Uterus (tissue), 4 donors: ENCODE measurements at places on chromosomes 4 and X. TPM values are rescaled to one million over a fixed set of nuclear protein-coding genes. Genes with fewer than 3 reads are reported as not detected.

Gene RHOH
- total RNA-seq, result 1.5 TPM

Gene GEMIN8
- 20.8 TPM for total RNA-seq

Gene ADH1A
- not detected for total RNA-seq

Gene PNPLA4
- 11.9 TPM for total RNA-seq

Gene TEX13D
- not detected for total RNA-seq

Gene SPATA18
- total RNA-seq, result 8.1 TPM

Gene KCNIP4
- 1.3 TPM for total RNA-seq

Gene ATP6AP1
- total RNA-seq, result 71.3 TPM

Gene INTS6L
- 23.6 TPM for total RNA-seq

Gene FREM3
- total RNA-seq, result not detected

Gene TSPAN7
- total RNA-seq, result 111 TPM

Gene STARD8
- 21.3 TPM for total RNA-seq

Gene SLC4A4
- total RNA-seq, result 0.51 TPM

Gene CD40LG
- not detected for total RNA-seq

Gene XK
- total RNA-seq, result 5.0 TPM

DNA sequence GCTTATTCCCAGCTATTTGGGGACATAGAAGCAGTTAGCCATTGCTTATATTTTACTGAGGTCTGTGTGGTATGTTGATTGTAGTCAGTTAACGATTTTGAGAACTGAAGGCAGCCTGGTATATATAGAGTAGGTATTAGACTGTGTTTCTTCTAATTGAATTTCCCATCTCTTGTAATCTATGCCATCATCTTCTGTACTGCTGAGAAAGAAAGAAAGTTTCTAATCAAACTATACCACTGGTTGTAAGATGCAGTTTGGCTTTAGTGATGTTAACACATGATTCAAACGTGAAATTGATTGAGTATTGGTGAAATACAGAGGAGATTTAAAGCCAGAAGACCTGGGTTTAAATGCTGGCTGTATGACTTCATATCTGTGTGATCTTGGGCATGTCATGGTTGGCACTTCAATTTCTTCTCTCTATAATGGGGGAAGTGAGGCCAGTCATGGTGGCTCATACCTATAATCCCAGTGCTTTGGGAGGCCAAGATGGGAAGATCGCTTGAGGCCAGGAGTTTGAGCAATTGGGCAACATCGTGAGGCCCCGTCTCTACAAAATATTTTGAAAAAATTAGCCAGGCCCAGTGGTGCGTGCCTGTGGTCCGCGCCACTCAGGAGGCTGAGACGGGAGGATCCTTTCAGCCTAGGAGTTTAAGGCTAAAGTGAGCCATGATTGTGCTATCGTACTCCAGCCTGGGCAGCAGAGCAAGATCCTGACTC, 11.6 kb downstream of the HTT start:
- DNase-seq, result no peak

GRCh38 chr4:159016593-159017024, 86.3 kb upstream of the RAPGEF2 start:
- DNase-seq, result peak; percentile 24

- DNase-seq, result no peak
These were observed 15.3 kb upstream of the HPRT1 start for GRCh38 chrX:134444681-134445080.

- DNase-seq, result no peak
These were observed 6.4 kb upstream of the SCML2 start for GRCh38 chrX:18360867-18361266.

- DNase-seq, result no peak
These were observed 83.4 kb downstream of the AASDH start for GRCh38 chr4:56303921-56304320.

DNA sequence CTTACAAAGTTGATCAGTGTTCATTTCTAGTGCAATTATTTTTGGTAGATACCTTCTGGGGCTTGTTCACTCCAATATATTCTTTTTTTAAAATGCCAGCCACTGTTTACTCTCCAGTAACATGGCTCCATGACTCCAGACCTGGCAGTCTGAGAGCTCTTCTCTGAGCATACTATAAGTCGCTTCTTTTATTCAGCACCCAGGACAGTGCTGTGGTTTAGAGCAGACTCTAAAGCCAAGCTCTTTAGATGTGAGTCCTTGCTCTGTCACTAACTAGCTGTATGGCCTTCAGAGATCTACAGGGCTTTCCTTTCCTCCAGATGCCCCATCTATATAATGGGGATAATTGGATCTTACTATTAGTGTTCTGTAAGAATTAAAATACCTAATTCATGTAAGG, 200.2 kb upstream of the FAM241A start:
- DNase-seq, result no peak

DNA sequence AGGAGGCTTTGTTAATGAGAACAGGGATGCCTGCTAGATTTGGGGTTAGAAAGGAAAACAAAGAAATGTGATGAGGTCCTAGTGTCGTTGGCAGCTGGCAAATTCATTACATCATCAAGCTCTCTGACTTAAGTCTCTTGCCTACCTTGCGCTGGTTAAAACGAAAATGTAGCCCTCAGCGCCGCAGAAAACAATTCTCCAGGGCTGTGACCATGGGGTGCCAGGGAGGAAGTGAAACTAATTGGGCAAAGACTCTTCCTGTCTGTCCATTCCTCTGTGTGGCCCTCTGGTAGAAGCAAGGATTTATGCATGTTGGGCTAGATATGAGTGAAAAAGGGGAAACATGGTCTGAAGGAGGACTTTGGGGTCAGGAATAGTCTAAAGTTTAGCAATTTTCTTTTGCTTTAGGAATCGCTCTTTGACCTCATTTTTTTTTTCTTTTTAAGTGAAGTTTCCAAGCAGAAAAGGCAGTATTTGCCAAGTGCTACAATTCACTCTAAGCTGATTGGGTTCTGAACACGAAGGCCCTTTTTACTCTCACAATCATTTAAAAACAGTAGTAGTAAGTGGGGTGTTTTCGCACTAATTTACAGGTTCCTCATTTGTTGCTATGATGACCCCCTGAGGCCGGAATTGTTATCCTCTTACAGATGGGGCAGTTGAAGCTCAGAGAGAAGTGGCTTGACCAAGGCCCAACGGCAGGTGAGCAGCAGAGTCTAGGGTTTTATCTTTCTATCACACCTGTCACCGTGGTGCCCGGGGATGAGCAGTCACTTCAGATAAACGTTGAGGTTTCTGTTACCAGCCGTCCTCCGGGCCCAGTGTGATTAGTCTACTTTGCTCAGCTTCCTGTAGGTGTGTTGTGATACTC, 27.3 kb upstream of the CHRNA9 start:
- DNase-seq, result no peak

DNA sequence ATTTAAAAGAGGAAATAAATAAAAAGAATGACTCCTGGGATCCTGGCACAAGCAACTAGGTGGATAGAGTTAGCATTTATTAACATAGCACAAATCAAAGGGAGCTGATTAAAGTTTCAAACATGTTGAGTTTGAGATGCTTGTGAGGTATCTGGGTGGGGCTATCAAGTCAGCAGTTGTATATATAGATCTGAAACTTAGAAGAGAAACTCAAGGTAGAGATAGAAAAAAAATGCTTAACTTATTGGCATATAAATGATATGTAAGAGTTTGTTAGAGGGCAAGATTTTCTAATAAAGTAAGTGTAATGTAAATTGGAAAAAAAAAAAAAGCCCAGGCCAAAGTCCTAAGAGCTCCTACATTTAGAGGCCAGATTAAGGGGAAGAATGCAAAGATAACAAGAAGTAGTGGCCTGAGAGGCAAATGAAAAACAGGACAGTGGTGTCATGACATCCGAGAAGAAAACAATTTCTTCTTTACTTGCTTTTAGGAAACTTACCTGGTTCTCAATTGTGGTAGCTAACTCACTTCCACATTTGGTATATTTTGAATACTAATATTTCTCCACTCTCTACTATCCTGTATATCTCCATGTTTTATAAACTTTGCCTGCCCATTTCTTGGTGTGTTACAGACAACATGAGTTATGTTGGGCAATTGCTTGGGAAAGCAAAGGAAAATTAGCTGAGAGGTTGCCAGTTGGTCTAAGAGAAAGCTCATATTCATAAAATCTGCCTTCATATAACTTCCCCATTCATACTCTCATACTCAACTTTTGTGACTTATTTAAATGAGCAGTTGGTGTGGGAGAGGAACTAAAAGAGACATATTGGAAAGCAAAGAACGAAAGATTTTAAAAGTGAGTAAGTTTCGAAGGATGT, 169.2 kb downstream of the PARM1 start:
- DNase-seq, result no peak

DNA sequence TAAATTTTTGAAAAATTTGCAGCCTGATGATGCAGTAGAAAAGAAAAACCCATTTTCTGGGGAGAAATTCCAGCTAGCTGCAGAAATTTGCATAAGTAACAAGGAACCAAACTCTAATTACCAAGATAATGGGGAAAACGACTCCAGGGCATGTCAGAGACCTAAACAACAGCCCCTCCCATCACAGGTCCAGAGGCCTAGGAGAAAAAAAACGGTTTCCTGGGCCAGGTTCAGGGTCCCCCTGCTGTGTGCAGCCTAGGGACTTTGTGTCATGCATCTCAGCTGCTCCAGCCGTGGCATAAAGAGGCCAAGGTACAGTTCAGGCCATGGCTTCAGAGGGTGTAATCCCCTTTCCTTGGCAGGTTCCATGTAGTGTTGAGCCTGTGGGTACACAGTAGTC, 733.7 kb upstream of the CT83 start:
- DNase-seq, result no peak

DNA sequence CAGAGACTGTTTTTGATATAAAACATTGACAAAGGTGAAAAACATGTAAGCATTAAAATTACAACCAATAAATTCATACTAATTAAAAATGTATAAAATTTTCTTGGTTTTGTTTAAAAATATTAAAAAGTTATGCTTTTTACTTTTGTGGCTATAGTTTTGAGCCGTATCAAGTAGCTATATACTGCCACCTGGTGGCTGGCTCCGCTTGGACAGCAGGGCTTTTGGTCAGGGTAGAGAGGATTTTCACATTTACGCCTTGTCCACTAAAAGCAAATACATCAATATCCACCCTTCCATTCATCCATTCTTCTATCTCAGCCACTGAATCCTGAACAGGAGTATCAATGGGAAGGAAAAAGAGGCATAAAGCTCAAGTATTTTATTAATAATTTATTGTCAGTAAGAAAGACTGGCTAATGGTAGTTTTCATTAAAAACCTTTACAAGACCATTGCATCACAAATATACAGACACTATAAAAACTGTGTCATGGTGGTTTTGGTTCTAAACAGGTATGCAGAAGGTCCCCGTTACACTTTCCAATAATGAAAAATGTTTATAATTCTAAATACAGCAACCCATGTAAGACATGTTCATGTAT, 32.1 kb upstream of the MTNR1A start:
- DNase-seq, result peak; percentile 60

DNA sequence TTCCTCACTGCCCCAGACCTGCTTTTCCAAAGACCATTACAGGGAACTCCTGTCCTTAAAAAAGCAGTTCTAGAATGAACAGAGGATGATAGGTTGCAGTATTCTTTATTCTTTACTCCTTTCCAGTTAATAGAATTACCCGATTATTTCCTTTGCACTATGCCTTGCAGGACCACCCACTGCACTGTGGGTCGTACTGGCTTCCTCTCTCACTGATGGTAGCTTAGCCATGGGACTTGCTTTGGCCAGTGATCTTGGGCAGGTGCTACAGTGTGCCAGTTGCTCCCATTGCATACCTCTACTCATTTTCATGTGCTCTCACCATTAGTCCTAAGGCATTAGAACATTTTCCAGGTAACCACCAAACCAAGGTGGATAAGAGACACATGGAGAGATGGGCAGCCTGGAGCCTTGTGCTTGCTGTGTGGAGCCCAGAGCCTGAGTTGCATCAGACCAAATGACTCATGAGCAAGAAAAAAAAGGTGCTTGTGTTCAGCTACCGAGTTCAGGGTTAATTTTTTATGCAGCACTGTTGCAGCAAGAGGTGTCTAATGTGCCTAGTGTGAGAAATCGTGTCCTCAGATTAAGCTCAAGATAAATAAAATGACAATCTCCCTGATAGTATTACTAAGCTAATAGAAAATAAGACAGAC, 7.6 kb upstream of the UNC5C start:
- no peak for DNase-seq

GRCh38 chr4:30860978-30861377, 140.8 kb downstream of the PCDH7 start:
- DNase-seq, result no peak

GRCh38 chrX:81925812-81926211, 723.9 kb downstream of the SH3BGRL start:
- DNase-seq, result no peak

DNA sequence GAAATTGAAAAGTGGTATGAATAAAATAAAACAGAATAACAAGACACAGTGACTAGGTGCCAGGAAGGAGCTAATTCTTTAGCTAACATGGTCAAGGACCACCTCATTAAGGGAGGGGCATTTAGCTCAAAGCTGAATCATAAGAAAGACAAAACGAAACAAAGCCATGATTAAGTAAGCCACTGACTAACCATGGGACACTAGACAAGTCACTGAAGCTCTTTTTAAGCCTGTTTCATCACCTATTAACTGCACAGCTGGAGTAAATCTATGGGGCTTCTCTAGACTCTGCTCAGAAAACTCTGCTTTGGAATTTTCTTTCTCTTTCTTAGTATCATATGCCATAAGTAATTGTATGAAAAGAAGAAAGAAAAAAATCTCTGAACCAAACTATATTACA, 49.8 kb upstream of the C1QTNF7 start:
- DNase-seq, result no peak

- DNase-seq, result no peak
These were observed 57.5 kb downstream of the OPHN1 start for GRCh38 chrX:68375803-68376202.

GRCh38 chr4:147480891-147481576, at the start of gene EDNRA:
Gene EDNRA, plus strand, starts transcription at chr4:147481097. Its CDS starts 4,585 bp downstream, at chr4:147485682.
- peak; percentile 48 for DNase-seq

DNA sequence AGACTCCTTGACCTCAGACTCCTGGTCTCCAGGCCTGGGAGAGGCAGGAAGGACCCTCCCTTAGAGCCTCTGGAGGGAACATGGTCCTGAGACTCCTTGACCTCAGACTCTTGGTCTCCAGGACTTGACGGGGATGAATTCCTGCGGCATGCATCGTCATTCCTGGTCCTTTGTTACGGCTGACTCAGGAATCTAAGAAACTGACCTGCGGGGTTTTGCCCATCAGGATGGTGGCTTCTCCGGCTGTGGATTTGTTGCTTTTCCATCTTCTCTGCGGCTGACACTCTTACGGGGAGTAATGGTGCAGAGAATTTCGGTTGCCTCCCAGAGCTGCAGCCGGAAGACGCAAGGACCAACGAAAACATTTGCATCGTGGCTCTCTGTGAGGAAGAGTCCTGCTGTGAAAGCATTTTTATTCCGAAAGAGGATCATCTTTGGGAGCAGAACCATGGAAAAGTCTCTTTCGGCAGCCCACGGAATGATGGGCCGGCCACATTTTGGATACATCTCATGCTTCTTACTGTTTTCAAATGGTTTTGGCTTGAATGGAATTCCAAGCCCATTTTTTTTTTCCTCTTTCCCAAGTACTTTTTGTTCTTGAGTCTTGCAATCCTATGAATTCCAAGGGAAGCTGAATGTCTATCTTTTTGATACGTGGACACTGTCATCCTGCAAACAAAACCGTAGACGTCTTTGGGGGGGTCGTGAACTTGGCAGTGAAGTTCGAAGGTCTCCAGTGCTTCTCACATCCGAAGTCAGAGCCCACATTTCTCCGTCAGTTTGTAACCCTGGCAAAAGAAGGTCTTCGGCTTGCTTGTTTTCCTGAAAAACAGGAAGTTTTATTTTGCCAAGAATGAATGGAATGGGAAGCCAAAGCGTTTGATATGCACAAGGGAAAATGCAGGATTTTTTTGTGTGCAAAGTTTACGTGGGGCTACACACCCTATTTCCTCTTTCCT, 36.5 kb downstream of the SHOX start:
- DNase-seq, result no peak

GRCh38 chr4:38160487-38161207, 200.4 kb downstream of the PTTG2 start:
- DNase-seq, result peak; percentile 59

GRCh38 chr4:141009931-141010330, 123.3 kb downstream of the RNF150 start:
- no peak for DNase-seq
